ENCODE measurements at places on chromosomes 5 and 9.

GRCh38 chr9:97990259-97990658 is 7.1 kb downstream of the ANP32B start:
- peak; percentile 61 for DNase-seq

DNA sequence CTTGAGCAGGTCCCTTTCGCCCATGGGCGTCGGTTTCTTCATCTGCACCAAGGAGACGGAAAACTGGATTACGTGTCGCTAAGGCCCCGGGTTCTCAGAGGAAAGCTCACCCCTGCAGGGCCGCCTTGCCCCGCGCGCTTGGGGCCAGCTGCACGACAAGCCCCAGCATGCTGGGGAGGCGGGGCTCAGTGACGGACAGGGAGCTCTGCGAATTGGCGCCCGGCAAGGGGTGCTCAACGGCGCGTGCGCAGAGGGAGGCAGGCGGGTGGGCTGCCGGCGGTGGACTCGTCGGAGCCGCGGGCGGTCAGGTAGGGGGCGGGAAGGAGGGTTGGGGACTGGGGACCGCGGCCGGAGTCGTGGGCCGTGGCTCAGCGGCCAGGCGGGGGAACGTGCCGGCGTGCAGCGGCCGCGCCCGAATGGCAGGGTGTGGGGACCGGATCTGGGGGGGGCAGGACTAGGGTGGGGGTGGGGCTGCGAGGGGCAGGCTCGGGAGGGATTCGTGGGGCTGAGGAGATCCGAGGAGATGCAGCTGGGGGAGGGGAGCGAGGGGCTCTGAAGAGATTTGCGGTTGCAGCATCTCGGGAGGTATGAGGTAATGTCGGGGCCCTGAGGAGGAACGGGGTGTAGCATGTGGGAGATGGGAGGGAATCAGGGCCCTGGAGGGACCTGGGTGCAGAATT is at the start of gene TRIM32:
Gene TRIM32, plus strand, starts transcription at position 232 of the 680 bp plus-strand sequence. CDS start 10,438 bp downstream, outside the sequence.
- peak; percentile 96 for DNase-seq

DNA sequence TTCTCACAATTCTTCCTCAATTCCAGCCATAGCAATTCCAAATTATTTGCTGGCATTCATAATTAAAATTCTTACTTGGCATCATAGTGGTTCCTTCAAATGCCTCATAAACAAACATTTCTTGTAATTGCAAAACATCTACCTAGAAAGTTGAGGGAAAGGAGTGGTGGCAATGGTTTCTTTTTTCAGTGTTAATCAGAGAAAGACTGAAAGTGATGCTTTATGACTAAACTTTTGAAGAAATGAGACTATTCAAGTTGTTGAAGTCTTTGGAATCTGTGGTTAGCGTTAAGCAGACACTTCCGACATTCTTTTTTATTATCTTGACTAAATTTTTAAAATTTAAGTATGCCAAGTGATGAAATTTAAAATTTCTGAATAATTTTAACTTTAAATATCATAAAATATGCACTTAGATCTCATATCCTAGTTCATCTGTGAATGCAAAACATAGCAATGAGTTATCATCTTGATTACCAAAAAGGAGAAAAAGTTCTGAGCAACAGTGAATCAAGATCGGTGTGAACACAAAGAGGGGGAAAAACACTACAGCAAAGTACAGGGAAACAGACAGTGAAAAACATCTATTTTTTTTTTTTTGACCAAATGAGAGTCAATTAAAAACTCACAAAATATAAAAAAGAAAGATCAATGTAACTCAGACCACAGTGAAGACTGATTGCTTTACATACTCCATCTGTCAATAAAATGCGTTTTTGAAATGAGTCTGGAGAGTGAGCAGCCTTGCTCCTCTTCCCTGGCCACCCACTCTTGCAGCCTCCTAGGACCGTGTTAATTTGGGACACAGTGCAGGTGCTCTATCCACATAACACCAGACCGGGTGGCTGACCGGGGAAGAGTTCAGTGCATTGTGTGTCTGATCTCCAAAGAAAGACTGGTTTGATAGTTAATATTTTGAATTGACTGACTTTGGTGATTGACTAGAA is 20.6 kb upstream of the IL7R start:
- DNase-seq, result no peak

GRCh38 chr9:128917151-128917849 is 3.5 kb upstream of the PHYHD1 start:
- DNase-seq, result no peak

GRCh38 chr9:136322756-136323330 is 4.5 kb upstream of the GPSM1 start:
- no peak for DNase-seq

GRCh38 chr5:52065182-52065581 is 681.9 kb downstream of the ISL1 start:
- no peak for DNase-seq

- DNase-seq, result no peak
Measured at GRCh38 chr5:114435885-114436299, 74.0 kb downstream of the KCNN2 start.

DNA sequence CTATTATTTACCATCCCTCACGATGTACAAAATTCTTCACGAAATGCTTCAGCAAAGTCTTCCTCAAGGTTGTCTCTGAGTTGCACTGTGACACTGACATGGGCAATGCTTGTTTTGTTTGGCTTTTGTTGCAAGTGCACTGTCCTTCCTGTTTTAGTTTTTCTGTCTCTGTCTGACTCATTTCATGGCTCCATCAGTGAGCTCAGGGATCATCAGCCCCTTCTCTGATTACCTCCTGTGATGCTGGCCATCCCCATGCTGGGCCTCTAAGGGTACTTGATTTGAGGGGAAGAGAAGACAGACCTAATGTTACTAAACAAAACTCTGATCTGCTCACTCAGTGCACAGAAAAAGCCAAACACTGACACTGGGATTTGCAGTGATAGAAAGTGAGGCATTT is 37.6 kb upstream of the STX17 start:
- DNase-seq, result peak; percentile 21

All from Daoy (cell line).